GM12891 (cell line): ENCODE measurements at places on chromosomes 2 and 18.

GRCh38 chr18:10134204-10134603 lies 220.4 kb downstream of the VAPA start:
- DNase-seq: no peak

GRCh38 chr18:48896875-48897511 lies 53.8 kb downstream of the SMAD7 start:
- DNase-seq: peak; percentile 41

- peak; percentile 39 for DNase-seq
These were observed 51.4 kb downstream of the KIF5C start for GRCh38 chr2:148926291-148926961.

DNA sequence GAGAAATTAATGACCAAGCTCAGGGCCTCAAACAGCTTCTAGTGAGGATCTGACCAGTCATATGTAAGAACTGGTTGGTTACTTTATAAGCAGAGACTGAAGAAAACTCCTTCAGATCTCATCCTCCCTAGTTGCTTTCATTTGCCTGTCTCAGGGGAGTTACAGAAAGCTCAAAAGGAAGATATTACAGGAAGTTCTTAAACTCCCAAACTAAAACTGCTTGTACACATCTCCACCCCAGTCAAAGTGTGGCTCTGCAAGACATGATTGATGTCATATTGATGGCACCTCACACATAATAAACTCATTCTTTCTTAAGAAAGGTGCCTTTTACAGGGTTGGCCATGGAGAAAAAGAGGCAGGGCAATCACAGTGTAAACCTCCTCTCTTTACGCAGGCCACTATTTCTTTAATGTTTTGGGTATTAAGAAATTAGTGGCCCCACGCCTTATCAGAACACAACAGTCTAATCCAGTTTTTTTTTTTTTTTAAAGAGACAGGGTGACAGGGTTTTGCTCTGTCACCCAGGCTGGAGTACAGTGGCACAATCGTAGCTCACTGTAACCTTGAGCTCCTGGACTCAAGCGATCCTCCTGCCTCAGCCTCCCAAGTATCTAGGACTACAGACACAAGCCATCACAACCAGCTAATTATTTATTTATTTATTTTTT lies 62.6 kb upstream of the STK17B start:
- no peak for DNase-seq
